Adipocyte (in vitro differentiated cells): ENCODE measurements at places on chromosomes 1 and 21.

GRCh38 chr1:38589036-38589435 lies 270.5 kb downstream of the RRAGC start:
- DNase-seq: no peak

DNA sequence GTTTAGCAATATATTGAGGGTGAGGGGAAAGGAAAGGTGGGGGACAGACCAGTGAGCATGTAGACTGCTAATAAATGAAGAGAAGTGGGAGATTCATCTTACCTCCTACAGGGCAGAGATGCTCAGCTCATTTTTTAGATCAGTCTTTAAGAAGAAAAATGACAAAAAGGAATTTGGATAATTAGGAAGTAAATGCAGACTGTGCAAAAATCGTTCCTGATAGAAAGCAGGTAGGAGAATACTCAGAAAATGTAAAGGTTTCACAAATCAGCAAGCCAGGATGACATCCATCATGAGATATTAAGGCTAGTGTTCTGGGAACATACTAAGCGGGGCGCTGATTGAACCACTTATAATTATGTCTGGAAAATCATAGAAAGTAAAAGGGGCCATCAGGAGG lies 106.3 kb downstream of the RNF220 start:
- DNase-seq: no peak

DNA sequence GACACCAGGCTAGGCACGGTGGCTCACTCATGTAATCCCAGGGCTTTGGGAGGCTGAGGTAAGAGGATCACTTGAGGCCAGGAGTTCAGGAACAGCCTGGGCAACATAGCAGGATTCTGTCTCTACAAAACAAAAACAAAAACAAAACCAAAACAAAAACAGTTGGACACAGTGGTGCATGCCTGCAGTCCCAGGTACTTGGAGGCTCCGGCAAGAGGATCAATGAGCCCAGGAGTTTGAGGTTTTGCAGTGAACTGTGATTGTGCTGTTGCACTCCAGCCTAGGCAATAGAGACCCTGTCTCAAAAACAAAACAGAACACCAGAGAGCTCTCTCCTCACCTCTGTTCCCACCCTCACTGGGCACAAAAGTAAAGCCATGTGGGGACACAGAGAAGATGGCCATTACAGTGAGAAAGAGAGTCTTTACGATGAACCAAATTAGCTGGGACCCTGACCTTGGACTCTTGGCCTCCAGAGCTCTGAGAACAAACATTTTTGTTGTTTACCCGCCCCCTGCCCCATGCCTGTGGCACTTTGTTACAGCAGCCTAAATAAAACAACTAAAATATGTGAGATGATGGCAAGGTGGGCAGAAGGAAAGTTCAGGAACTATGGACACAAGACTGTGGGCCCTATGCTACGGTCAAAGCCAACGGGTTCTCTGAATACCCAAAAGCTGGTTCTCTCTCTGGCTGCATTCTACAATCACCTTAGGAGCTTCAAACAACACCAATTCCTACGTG lies 9.8 kb downstream of the NADK start:
- DNase-seq: no peak

GRCh38 chr1:212487774-212488435 lies 55.2 kb downstream of the NENF start:
- DNase-seq: no peak

- no peak for DNase-seq
These were observed 1323.2 kb downstream of the AMY1C start for GRCh38 chr1:105072850-105073249.

GRCh38 chr1:161994175-161994668 lies 29.4 kb downstream of the OLFML2B start:
- peak; percentile 65 for DNase-seq

GRCh38 chr1:116105996-116106395 lies 5.2 kb upstream of the MAB21L3 start:
- DNase-seq: no peak

DNA sequence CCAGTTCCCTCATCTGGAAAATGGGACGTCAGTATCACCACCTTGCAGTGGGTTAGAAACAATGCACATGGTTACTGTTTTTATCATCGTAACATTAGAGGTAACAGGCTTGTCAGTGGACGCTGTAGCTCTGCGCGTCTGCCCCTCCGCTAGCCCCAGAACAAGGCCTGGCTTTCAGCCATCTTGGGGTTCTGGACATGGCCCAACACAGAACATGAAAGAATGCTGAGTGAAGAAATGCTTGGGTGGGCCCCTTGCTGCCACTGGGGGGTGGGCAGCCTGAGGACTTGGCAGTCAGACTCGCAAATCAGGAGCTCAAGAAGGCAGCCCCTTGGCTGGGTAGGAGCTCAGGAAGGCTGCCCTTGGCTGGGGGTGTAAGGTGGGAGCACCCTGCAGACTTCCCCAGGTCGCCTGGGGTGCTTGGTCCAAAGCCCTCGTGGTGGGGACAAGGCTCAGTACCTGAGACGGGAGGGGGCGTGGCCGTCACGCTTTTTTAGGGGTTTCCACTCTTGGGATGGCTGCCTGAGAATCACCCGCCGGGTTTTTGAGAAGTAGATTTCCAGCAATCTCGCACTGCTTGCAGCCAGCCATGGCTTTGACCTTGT lies 51.7 kb downstream of the SLC37A1 start:
- no peak for DNase-seq

DNA sequence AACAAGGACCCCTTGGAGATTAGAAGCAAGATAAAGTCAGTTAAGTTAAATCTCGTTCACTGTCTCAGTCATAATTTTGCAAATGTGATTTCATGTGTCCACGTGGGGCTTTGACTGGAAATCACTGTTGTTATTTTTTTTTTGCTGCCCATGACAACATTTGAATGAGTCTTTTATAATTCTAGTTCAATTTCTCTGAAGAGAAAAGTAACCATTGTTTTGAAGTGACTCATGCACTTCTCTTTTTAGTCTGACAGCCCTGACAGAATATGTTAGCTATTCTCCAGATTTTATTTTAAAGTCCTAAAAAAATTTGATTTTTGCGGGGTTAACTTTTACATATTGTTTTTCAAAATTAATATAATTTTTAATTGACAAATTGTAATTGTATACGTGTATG lies 30.7 kb upstream of the NLRP3 start:
- DNase-seq: peak; percentile 7

- DNase-seq: no peak
These were observed 49.7 kb downstream of the PGM1 start for GRCh38 chr1:63642901-63643300.

- no peak for DNase-seq
These were observed 88.1 kb upstream of the ARHGEF16 start for GRCh38 chr1:3366126-3367051.

GRCh38 chr1:182656842-182657397 lies 27.5 kb downstream of the RGS8 start:
- DNase-seq: no peak
